ENCODE measurements at places on chromosomes 12 and 14.

DNA sequence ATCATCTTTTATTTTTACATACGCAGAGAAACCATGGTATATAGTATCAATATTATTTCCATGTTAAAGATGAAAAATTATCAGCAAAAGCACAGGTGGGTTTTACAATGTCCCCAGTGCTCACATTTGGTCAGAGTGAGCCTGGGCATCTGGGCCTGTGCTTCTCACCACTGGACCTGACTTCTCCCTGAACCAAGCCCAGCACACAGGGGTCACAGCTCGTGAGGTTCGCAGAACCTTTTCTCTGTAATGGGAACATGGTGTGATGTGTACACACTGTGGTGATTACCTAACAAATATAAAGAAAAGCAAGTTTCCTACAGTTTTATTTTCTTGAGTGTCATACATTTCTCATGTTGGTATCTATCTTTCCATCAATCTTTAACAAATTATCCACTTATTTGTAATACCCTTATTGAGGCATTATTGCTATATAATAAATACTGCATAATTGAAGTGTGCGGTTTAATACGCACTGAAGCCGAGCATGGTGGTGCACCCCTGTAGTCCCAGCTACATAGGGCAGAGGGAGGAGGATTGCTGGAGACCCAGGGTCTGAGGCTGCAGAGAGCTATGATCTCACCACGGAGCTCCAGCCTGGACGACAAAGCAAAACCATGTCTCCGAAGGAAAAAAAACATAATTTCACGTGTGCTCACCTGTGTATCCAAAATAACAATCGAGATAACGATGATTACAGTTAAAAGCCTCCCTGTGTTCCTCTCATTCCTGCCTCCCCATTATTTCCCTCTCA lies 743.2 kb downstream of the TMEM121 start:
- no peak for DNase-seq

DNA sequence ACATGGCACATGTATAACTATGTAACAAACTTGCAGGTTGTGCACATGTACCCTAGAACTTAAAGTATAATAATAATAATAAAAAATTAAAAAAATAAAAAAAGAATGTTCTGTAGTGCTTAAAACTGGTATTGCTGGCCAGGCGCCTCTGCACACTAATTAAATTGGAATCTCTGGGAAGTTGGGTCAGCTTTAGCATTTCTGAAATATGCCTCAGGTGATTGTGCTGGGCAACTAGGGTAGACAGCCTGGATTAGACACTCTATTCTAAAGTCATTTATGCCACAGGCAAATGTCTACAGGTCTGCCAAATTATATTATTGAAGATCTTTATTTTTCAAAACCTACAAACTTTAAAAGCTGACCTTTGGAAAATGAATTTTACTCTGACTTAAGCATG lies 55.3 kb downstream of the PPM1H start:
- DNase-seq = no peak

DNA sequence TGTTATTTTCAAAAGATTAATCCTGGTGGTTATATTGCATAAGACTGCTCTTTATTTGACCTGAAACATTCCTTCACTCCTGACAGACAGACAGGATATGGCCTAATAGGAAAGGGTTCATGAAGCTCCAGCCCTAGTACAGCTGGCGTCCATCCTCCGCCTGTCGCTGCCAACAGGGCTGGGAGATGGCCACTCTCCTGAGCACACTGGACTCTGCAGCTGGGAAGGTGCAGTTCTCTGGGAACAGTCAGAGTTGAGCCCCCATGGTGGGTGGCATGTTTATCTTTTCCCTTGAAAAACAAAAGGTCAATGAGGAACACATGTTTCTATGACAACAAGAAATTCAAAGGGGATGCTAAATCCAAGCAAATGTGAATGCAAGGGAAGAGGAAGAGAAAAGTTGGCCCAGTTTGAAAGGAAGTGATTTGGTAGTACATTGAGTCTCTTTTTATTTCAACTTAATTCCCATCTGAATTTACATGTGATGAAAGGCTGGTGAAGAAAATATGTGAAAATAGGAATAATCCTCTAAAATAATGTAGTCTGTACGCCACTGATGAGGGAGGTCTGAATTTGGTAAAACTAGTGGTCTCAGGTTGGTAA lies 89.9 kb upstream of the DCN start:
- no peak for DNase-seq

- no peak for DNase-seq
These were observed 215.2 kb downstream of the RASSF9 start for GRCh38 chr12:85621041-85621440.

GRCh38 chr12:110689281-110690126 lies 589 bp upstream of the HVCN1 start:
- no peak for DNase-seq

GRCh38 chr12:119202544-119202943 lies 23.8 kb downstream of the HSPB8 start:
- DNase-seq = no peak

GRCh38 chr14:64720131-64720576 lies 15.9 kb downstream of the PLEKHG3 start:
- DNase-seq = peak; percentile 84

- no peak for DNase-seq
These were observed 206.5 kb downstream of the EFCAB11 start for GRCh38 chr14:89748004-89748403.

Measured in H54 (cell line).